Stimulated activated CD8-positive, alpha-beta memory T cell treated with anti-CD3 and anti-CD28 coated beads, Interleukin-4, amount 100 ng/mL, for 4 hours (primary cell): ENCODE measurements at places on chromosomes 6 and 20.

DNA sequence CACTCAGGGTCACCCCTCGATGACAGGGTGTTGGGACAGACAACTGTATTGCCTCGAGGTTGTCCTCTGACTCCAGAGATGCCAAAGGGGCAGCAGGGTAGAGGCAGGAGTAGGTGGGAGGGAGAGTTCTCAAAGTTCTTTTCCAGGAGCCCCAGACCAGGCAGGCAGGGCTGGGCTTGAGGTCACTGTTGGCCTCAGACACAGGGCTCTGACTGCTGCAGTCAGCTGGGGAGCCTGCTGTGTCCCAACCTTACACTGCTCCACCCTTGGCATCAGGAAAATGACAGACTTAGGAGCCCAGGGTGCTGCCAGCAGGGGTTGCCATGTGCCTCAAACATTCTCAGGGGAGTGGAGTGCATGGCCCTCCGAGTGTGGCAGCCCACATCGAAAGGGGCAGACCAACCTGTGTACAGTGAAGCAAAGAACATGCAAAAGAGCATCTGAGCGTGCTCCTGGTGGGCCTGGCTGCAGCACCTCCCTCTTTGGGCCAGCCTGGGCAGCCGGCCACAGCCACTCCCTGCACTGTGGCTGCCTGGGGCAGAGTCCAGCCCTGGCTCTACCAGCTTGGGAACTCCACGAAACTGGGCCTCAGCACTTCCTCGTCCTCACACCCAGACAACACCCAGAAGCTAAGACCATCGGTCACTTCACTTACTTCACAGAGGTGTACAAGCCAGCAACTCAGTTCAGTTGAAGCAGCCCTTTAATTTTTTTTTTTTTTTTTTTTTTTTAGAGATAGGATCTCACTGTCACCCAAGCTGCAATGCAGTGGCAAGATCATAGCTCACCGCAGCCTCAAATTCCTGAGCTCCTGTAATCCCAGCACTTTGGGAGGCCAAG is 24.0 kb downstream of the C6orf132 start:
- no peak for DNase-seq

DNA sequence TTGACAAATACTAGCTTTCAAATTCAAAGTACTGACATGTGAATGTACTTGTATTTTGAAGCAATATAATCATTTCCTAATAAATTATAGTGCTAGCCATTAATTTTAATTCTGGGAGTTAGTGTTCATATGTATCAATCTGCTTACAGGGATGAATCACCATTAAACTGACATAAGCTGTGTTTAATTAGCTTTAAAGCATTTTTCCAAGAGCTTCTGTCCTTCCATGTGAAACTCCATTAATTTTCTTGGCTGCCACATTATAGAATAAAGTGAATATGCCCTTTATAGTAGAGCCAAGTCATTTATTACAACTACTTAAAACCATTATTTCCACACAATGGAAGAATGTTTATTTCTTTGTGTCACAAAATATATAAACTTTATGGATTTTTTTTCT is 150.8 kb downstream of the COL21A1 start:
- no peak for DNase-seq

DNA sequence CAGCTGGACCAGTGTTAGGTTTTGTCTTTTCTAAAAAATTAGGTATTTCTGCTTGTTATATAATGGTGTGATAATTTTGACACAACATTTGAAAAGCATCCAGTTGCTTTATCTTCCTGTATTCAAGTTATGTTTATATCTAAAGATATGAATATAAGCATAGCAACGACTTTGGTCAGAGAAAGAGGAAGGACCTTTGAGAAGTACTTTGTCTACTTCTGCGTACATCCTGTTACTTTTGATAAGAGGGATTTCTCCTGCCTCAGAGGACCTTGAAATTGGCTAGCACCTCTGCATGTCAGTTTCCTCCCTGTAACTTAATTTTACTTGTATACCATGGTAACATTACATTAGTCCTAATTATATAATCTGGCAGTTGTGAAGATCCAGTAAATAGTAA is 24.8 kb downstream of the PHF20 start:
- DNase-seq = no peak

DNA sequence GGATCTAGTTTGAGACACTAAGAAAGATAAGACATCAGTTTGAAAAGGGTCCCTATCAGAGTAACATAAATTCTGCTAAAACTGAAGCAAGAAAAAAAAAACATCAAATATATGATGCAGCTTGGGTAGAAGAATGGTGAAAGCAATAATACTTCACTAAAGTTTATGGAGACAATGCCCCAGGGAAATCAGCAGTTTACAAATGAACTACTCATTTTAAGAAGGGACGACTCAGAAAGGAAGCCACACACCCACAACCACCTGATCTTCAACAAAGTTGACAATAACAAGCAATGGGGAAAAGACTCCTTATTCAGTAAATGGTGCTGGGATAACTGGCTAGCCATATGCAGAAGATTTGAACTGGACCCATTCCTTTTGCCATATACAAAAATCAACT is 143.5 kb downstream of the TPBG start:
- DNase-seq = no peak

GRCh38 chr6:106901062-106901461 is 73.5 kb downstream of the CD24 start:
- no peak for DNase-seq

- no peak for DNase-seq
Measured at GRCh38 chr20:51169813-51170212, 146.9 kb upstream of the KCNG1 start.

- no peak for DNase-seq
Measured at GRCh38 chr6:40803897-40804702, 216.9 kb upstream of the LRFN2 start.

GRCh38 chr6:170250981-170251775 is 39.7 kb downstream of the DLL1 start:
- no peak for DNase-seq

DNA sequence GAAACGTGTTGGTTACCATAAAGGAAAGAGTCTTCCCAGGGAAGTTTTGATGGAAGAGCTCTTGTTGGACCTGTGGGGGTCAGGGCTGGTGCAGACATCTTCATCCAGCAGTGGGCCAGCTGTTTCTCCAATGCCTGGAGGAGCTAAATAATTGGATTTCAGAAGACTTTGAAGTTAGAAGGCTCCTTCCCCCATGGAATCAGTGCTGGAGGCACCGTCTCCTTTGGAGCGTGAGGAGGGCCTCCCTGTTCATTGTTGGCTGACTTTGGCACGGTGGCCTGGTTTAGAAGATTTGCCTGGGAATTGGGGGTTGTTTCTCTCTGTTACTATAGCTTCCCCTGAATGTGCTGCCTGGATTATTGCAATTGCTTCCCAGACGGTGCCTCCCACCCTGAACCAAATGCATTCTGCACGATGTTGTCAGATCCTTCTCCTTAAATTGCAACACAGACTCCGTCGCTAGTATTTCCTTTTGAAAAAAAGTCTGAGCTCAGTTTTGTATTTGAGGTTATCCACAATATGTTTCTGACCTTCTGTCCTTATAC is 27.7 kb upstream of the KCNG1 start:
- DNase-seq = no peak

GRCh38 chr6:42404484-42404883 is 47.2 kb downstream of the TRERF1 start:
- peak; percentile 23 for DNase-seq

GRCh38 chr20:44615169-44615791 is 32.9 kb downstream of the PKIG start:
- no peak for DNase-seq

DNA sequence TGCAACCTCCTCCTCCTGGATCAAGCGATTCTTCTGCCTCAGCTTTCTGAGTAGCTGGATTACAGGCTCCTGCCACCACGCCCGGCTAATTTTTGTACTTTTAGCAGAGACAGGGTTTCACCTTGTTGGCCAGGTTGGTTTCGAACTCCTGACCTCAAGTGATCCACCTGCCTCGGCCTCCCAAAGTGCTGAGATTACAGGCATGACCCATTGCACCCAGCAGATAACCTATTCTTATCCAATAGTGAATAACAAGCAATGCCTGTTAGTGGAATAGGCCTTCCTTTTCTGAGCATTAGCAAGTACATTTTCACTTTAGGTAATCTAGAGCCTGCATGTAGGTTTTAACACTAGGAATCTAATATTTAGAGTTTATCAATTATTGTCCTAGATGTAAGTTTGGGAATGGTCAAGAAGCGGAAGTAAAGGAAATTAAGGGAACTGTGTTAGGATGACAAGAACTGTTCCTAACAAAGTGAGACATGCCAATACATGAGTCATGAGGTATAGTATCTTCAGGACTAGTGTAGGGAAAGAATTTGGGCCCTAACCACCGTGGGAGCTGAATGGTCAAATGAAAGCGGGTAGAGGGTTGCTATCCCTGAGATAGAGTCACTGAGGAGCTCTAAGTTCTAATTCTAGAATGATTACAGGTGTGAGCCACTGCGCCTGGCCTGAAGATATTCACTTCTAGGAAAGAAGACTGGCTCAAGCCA is 15.0 kb downstream of the BLTP3A start:
- no peak for DNase-seq

DNA sequence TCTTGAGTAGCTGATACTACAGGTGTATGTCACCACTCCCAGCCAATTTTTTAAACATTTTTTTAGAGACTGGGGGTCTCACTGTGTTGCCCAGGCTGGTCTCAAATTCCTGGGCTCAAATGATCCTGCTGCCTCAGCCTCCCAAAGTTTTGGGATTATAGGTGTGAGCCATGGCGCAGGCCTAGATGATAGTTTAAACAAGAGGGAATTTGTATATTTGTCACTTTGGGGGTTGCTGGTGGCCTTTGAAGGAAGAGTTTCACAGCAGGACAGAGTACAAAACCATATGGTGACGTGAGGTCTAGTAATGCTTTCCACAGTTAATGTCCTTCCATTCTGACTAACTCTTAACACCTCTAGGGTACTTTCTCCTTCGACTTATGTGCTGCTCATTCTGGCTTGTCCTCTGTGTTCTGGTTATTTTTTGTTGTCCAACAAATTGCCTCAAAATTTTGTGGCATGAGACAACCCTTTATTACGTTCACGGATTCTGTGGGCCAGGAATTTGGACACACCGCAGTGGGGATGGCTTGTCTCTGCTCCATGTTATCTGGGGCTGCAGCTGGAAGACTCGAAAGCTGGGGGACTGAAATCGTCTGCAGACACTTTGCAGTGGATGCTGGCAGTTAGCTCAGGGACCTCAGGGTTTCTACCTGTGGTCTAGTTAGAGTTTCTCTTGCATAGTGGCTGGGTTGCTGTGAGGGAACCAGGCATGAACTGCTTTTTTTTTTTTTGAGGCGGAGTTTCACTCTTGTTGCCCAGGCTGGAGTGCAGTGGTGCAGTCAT is 23.0 kb upstream of the IER3 start:
- no peak for DNase-seq

- DNase-seq = no peak
Measured at GRCh38 chr20:37273988-37274387, 12.4 kb upstream of the GHRH start.

DNA sequence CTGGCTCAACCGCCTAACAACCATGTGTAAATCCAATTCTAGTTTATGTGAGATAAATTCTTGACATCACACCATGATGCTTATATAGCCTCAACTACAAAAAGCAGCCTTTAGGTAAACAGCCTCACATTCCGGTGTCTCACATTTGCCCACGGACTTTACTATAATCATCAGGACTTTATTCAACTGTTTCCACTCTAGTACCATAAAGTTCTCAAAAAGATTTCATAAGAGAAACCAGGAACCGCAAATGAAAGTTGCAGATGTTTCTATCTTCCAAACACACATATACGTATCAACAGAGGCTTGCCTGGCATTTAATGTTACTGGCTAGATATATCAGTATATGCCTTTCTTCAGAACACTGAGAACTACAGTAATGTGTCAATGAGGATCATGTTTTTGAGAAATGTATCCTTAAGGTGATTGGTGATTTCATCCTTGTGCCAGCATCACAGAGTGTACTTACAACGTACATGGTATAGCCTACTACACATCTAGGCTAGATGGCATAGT is 80.0 kb downstream of the EPB41L2 start:
- DNase-seq = no peak

- no peak for DNase-seq
Measured at GRCh38 chr6:39086294-39086693, 28.7 kb downstream of the SAYSD1 start.

DNA sequence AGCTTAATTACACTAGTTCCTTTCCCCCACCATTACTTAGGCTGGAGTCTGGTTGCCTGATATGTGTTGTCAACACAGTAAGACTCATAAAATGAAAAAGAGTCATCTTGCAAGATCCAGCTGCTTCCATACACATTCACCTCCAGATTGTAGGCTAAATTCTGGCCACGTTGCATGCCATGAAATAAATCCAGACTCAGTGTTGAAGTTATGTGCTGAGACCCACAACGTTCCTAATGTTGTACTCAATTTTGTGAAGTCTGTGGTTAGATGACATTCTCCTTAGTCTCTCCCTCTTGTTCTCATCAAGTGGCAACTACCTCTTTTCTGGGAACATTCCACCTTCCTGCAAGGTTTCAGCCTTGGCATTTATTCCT is 212.3 kb downstream of the LMBRD1 start:
- no peak for DNase-seq

DNA sequence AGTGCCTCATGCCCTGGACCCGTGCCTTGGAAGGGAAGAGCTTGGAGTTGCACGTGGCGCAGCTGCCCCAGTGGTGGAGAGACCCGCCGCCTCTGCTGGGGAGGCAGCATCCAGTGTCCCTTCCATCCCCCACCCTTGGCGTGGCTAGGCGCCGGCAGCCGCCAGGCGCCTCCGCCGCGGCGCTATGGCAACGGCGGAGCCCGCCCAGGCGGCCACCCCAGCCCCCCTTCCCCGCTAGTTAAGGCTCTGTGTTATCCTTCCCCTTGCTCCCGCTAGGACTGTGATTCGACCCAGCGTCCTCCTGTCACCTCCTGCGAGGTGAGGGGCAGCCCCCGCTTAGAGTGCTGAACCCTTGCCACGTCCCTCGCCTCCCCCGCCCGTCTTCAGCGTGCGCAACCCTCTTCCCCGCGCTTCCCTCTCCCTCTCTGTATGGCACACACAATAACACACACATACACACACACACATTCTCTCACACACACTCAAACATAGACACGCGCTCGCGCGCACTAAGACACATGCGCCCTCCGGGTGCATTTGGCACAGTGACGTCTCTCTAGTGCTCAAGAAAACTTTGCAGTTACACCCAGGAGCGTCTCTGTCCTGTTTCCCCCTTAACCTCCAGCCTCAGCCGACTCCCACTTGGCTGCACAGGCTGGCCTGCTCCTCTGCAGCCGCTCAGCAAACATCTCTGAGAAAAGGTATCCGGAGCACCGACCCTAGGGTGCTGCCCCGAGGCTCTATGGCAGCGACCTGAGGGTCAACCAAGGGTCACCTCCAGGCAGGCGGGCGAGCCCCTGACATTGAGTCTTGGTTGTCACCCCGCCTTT is 8.5 kb downstream of the GRIK2 start:
- DNase-seq = no peak

DNA sequence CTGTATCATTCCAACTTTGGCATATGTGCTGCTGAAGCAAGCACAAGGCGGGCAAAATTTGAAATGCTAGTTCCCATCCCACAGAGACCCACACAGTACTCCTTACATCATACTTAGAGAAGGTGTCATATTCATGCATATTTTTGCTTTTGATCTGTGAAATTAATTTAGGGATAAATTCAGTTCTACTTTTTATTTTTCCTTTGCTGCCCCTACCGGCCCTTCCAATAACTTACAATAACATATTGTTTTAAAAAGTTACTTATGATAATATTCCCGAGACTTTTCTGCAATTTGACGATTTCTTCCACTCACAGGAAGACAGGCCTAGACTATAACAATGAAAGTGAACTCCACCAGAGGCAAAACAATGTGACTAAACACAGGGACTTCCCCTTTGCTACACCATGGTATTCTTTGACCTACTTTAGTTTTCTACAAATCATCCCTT is 35.0 kb downstream of the SESN1 start:
- DNase-seq = no peak

- DNase-seq = no peak
Measured at GRCh38 chr6:112752305-112752704, 405.2 kb downstream of the RFPL4B start.
